ENCODE measurements at places on chromosomes 5 and 9.
A peak's percentile ranks its signal among the peaks of the same experiment; 100 is the strongest.

GRCh38 chr9:126113176-126113575 lies 213.5 kb upstream of the MVB12B start:
- DNase-seq, result no peak

DNA sequence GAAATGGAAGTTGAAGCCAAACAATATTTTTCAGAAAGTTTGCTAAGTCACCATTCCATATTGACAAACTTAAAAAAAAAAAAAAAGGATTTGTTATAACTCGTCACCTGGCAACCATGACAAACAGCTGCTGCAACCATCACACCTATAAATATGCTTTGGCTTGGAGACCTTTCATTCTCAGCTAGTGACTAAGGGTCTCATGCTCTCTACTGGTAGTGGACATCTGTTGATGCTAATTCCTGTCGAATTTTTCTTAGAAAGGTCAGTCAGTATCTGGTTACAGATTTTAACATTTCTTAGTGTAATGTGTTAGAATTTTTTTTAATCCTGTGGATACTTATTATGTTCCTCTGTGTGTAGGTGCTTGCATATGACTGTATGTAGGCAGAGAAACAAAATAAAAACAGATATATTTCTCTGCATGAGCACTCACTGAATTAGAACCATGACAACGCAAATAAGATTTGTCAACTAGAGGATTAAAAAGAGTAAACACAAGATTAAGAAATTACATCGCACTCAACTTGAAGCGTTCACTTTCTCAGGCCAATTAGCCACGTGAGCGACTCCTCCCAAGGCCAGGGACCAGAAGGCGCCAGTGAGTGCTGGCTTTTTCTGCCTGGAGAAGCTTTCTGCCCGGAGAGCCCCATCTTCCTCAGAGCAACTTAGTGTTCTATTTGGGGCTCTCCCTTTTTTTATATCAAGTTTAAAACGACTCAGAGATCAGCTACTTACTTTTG lies 27.0 kb upstream of the ZNF622 start:
- peak; percentile 51 for DNase-seq

GRCh38 chr5:38456657-38457399 lies 99.6 kb downstream of the LIFR start:
- no peak for DNase-seq

DNA sequence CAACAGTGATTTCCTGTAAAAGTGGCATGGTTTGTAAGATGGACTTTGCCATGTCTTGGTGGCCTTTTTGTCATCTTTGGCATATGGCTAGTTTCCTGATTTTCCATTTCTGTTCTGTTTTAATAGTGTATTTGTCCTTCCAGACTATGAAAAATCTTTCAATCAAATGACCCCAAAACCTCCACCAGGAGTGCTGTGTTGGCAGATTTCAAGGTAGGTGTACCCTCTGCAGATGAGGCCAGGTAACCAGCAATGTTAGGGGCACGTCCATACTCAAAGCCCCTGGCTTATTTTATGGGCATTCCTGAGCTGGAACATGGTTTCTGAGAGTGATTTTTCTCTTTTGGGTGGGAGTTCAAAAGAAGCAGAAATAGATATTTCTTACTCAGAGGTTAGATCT lies 15.2 kb upstream of the MAP1B start:
- no peak for DNase-seq

GRCh38 chr9:74949859-74950855 lies 2.6 kb downstream of the C9orf40 start:
- no peak for DNase-seq

- DNase-seq, result no peak
Measured at GRCh38 chr9:93505541-93506132, 52.3 kb upstream of the FAM120AOS start.

DNA sequence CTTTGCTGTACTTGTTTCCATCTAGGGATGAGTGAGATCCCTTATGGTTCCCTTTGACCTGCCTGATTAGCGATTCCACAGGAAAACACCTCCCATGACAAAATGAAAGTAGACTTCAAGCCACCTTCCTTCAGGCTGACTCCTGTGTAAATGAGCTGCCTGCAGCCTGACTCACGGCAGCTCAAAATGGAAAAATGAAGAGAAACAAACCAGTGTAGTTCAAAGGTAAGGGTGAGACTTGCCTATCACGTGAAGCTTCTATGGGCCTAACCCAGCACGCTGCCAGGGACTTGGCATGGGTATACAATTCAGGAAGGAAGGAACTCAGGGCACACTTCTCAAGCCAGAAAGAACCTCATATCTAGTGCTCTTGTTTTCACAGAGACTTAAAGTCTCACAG lies 110.1 kb upstream of the LRRTM2 start:
- no peak for DNase-seq

DNA sequence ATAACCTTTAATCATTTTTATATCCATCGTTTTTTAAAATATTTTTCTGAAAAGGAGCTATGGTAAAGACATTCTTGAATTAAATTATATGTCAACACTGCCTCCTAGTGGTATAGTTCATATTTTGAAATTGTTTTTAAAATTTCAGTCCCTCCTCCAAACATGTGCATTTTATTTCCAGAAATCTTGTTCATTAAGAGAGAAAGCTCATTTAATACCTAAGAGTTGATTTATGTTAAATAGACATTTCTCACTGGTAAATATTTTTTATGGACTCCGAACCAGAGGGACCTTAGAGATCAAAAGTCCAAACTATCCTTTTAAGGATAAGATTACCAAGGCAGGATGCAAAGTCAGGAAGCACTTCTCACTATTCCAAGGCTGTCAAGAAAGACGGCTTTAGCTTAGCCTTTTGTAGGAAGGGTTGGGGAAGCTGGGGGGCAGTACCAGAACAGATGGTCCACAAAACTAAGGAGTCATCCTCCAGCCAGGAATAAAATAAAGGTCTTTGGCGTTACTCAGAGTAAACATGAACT lies 21.6 kb downstream of the BHMT start:
- peak; percentile 5 for DNase-seq

DNA sequence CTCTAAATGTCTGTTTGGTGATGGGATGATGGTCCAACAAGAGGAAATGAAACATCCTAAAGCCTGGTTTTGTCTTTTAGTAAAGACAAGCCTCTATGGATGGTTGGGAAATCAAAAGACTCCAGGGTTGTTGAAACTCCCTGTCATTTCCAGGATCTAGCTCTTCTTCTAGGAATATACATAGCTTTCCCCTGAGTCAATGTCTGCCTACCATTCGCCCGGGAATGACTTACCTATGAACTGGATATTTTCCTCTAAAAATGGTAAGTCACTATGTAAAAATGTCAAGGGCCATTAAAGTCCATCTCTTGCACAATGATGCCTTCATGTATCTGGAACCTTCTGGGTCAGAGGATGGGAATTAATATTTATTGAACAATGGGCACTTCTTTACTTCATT lies 11.1 kb upstream of the KIF12 start:
- no peak for DNase-seq

DNA sequence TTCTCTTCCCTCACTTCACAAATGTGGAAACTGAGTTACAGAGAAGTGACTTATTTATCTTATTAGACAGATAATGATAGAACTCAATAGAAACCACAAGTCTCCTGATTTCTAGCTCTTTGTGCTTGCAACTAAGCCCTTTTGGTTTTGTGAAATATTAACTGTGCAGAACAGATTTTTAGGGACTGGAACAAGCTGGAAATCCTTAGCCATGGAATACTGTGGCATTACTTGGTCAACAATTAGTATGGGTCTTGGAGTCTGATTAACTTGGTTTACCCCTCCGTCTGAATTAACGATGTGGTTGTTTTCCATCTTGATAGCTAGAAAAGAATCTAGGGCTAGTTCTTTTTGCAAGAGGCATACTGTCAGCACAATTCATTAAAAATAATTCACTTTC lies 584 bp upstream of the KLF9 start:
- DNase-seq, result no peak

DNA sequence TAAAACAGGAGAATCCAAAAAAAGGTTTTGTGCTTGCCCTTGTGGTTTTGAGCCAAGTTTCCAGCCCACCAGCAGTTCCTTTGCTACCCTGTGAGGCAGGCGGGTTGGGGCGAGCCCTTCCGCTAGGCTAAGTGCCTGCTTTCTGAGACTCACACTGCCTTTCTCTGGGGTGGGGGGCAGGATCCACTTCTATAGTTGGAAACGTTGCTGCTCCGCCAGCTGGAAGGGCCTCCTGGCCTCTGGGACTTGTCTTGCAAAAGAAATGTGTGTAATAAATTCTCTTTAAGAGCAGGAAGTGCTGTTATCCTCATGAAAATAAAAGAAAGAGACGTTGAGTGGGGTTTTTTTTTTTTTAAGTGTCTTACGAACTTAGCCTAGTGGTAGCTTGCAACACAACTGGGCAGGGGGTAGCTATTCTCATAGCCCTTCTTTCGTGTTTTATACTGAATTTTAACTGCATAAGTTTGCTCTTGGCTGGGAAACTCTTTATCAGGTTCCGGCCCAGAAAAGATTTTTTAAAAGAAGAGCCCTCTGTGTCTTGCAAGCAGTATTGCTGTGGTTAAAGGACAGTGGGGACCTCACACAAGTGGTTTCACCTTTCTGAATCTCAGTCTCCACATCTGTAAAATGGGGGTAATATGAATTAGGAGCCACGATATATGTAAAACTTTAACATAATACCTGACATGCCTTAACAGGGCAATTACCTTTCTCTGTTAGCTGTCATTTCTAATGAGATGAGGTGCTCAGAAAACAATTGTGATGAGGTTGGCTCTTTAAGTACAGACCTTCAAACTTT lies 19.8 kb downstream of the JADE2 start:
- no peak for DNase-seq
